SK-N-SH (cell line): ENCODE measurements at places on chromosomes 5 and 9.
A peak's percentile ranks its signal among the peaks of the same experiment; 100 is the strongest.

DNA sequence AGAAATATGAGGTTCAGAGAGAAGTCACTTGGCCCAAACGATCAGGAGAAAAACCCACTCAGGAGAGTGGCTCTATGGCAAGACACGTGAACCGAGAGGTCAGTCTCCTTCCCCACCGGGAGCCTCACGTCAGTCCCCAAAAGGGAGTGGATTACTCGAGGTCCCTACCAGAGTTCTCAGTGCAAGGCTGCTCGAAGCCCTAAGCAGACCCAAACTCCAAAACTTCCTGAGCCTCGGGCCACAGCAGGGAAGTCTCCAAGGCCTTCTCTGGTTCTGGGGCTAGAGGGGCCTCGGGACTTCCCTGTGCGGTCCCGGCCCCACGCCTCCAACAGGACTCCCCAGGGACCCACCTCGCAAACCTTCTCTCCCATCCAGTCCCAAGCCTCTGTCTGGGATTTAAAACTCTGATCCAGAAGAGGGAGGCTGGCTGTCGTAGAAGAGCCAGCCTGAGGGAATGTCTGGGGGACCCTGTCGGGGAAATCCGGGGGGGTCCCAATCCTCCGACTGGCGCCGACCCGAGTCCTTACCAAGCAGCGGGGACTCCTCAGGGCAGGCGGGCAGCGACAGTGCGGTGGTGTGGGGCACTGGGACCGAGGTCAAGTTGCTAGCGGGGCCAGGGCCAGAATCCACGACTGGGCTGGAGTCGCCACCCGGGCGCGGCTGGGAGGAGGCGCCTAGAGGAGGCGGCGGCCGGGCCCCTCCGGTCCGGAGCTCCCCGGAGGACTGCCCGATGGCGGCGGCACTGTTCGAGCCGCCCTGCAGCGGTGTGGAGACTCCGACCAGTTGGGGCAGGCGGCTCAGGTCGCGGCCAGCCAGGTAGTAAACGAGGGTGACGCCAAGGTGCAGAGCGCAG lies 679 bp downstream of the B4GALT1 start:
- peak; percentile 82 for DNase-seq

- DNase-seq = no peak
Measured at GRCh38 chr5:163397354-163397753, 40.0 kb upstream of the CCNG1 start.

GRCh38 chr5:71883742-71884103 lies 164.6 kb downstream of the CARTPT start:
- no peak for DNase-seq

DNA sequence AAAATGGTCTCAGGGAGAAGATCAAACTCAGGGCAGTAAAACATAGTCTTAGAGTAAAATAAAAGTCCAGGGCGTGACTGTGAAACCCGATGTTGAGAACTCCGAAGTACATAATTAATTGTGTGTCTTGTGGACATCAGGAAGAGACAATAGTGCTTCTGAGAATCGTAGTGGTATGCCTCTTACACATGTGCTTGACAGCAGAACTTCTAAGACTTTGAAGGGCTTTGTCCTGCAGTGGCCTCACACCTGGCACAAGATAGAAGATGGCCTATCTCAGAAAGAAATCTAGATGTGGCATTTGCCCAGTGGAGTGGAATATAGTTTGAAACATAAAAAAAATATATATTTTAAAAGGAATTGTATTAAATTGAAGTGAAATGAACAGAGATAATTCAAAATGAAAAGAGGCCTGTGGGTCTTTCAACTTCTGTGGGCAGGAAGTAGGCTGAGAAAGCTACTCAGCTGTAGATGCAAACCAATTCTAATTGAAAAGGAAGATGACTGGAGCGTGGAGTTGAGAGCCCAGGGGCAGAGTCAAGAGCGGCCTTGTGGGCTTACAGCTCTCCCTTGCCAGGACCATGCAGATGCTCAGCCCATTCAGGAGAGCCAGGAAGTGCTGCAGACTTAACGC lies 468.4 kb downstream of the KDM4C start:
- DNase-seq = no peak

DNA sequence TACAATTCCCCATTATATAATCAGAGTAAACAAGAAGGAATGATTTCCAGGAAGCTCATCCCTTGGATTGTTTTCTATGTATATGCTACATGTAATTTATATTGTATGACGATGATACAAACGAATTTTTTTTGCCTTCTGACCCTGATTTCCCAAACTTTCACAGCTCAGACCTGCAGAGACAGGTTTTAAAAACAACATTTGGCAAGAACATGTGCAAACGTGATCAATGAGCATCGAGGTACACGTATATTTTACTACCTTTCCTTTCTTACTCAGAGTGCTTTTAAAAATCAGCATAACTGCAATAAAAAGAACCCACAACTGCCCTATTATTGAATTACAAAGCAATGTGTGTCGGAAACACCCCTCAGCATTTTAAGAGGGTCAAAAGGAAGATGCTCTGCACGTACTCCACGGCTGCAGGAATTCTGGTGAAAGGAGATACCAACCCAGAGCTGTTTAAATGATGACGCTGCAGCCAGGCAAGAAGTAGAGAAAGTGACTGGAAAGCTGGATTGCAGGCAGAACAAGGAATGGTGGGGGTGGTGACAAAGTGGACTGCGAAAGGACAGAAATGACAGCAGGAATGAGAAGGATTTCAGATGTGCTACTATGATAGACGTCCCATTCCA lies 533.5 kb downstream of the RAB3C start:
- no peak for DNase-seq

DNA sequence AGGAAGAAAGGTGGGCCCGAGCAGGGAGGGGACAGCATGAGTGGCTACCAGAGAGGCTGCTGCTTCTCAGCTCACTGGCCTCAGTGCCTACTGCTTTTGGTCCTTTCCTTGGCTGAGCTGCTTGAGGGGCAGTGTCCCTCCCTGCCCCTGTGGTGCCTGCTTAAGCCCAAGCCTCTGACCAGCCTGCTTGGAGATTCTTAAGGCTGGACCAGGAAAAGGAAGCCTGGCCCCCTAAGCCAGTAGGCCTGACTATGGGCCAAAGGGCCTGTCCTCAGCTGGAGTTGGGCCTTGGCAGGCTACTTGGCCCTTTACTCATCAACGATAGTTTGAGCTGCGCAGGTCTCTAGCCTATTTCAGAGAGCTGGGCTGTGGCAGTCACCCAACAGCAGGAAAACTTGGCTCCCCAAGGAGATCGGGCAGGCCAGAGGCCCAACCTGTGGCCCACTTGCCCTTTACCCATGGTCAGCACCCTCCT lies 24.9 kb downstream of the TCF7 start:
- DNase-seq = no peak

- no peak for DNase-seq
Measured at GRCh38 chr9:130912932-130913598, 16.5 kb upstream of the QRFP start.

DNA sequence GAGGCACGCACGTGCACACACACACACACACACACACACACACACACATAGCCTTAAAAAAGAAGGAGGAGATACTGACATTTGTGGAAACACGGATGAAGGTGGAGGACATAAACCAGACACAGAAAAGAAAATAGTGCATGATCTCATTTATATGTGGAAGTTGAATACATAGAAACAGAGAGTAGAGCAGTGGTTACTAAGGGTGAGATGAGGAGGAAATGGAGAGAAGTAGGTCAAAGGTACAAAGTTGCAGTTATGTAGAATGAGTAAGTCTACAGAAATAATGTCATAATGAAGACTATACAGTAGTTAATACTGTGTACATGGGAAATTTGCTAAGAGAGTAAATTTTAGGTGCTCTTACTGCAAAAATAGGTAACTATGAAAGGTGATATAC lies 412.2 kb upstream of the CDH9 start:
- no peak for DNase-seq

DNA sequence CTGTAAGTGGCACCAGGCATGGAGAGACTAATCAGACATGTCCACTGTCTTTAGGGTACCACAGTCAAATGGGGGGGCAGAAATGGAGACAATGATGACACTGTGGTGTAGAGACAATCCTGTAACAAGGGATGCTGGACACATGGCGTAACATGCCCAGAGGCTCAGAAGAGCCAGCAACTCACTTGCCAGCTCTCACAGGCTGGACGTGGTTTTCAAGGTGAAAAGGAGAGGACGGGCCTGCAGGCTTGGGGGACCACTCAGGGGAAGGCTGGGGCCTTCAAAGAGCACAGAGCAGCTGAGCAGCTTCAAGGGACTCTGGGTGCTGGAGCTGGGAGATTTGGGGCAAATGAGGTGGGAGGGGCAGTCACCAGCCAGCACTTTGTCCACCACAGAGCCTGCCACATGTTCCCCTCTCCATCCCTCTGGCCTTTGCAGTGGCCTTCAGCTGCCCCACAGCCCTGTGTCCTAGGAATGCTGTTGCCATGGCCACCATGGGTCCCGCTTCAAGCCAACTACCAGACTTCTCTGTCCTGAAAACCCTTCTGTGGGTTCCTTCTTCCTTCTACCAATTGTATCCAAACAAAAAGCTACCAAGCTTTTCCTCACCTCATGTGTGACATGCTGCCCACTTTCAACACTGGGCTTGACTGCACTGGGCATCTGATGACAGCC lies 140.4 kb downstream of the GABBR2 start:
- DNase-seq = no peak

DNA sequence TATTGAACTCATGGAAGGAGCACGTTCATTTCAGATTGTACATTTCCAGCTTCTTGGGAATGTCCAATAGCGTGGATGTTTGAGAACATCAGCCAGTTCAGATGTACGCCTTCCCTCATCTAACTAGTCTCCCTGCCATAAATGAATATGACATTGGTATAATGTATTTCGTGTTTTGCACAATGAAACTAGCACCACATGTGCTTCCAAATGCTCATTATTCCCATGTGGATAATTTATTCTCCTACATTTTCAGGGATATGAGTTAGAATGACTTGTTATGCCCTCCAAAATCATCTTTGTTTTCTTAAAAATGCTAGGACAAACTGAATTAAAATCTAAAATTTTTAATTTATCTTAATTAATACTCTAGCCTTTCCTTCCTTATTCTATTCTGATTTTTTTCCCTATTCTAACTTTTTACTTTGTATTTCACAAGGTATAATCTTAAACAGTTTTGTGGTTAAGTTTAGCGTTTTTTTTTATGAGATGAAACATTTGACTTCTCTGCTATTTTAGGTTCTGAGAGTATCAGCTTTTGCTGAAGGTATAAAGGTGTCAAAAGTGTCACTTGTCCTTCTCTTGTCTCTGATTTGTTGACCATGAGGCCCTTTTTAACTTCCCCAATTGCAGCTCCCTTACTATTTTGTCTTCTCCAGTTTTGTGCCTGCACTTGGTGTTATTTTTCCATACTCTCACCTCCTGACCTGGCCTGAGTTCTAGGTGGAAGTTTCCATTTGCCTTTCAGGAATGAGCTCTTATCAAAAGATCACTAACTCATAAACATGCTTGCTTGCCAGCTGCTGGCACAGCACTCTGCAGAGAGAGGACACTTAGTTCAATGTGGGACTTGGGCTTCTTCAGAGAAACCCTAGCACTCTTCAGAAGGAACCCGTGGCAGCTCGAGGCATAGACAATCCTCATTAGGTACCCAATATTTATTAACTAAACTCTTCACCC lies 106.8 kb downstream of the FRMD3 start:
- no peak for DNase-seq

DNA sequence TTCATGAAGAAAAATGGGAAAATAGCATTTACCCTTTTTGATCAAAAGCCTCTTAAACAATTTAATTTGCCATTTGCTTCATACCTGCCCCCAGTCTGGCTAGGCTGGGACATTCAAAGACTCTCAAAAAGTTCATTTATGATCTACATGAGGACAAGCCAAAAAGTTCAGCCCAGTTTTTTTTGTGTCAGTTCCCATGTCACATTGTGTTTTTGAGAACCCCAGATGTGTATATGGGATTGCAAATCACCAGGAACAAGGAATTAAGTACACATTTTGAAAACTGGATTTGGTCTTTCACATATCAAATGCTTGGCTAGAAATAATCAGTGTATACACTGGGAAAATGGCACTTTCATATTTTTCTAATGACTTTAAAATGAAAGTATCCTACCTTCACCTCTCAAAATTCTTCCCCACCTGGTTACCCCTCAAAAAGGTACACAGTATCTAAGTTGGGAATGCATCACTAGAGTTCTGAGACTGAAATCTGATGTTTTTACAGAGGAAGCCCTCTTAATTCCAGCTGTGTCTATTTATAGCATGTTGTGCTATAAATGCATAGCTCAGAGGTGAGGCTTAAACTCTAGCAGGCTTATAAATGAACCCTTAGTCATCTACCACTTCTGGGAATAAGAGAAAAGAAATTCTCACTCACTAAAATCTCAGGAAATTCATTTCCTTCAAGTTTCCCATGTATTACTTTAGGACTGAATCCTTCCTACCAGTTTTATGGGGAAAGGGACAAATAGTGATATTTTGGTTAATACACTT lies 9.3 kb downstream of the STOM start:
- DNase-seq = no peak

DNA sequence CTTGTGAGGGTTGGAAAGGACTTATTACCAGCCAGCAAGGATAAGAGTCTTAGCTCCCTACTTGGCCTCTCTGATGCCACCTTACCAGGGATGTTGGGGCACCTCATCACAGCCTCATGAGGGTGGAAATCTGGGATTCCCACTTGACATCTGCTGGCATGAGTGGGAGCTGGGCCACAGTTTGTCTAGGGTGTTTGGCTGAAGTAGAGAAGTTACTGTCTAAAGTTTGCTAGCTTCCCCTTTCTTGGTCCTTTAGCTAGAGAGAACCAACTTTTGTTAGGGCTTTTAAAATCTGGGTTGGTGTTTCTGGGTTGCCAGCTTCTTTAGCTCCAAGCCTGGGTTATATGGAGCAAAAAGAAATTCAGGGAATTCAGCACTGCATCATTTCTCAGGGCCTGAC lies 57.5 kb upstream of the GNA14 start:
- DNase-seq = no peak

DNA sequence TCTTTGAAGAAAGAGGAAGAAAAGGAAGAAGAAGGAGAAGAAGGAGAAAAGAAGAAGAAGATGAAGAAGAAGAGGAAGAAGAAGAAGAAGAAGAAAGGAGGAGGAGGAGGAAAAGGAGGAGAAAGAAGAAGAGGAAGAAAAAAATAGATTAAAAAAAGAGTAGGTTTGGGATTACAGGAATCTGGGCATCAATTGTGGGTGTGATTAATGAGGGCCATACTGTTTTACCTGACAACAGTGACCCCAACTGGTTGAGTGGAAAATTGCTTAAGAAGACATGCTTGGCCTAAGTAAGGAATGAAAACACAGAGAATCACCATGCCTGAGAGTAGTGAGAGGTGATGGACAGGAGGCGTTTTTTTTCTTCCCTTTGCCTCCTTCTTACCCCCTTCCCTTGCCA lies 114.6 kb downstream of the FAM170A start:
- peak; percentile 25 for DNase-seq

- DNase-seq = no peak
Measured at GRCh38 chr9:9061627-9062026, 1262.0 kb upstream of the DMAC1 start.

DNA sequence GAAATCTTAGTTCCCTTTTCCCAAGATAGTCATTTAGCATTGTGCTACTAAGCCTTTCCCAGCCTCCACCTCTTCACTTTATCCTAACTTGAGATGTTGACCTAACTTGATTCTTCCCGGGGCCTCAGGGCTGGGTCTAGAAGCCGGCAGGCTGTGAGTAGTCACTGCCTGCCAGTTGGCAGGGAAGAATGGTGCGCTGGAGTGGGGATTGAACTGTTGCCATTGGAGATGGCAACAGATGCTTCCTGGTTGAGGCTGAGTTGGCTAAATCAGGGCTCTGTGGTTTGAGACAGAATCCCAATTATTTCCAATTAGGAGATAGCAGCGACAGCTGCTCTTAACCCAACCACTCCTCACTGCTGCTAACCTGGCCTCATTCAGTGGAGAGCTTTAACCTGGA lies 343.1 kb downstream of the BRINP1 start:
- DNase-seq = peak; percentile 16
